T47D (cell line): ENCODE measurements at places on chromosomes 6 and 20.
A peak's percentile ranks its signal among the peaks of the same experiment; 100 is the strongest.

DNA sequence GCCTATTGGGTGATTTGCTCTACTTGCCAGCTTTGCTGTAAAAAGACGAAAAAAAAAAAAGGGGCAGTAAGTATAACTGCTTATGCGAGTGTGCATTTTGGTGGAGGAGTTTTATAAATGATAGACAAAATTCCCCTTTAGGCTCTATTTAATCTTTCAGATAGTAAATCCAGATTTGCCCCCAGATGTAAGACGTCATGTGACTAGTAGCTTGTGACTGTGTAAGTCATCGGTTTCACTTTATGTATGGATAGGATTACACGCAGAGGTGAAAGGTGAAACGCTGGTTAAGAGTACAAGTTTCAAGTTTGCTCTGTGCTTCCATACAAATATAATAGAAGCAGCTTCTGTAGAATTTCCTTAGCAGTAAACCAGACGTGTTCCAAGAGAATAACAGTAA lies 7.9 kb downstream of the RAB32 start:
- DNase-seq: no peak

DNA sequence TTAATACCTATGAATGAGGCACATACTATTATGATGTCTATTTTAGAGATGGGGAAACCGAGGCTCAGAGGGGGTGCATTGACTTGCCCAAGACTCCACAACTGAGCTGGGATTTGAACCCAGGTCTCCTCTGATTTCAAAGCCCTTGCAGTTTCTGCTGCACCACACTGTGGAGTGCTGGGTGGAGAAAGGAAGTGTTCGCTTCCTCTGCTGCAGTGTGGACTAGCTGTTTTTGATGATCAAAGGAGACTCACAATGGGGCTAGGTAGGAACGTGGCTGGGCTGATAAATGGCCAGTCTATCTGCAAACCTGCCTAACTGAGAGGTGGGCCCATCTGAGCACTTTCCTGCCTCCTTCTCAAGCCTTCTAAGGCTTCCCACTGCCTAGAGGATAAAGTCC lies 87.2 kb downstream of the CD40 start:
- DNase-seq: no peak

- no peak for DNase-seq
Observed at GRCh38 chr6:35723587-35723986, 13.2 kb upstream of the ARMC12 start.

- no peak for DNase-seq
Observed at GRCh38 chr6:135358985-135359384, 138.6 kb downstream of the AHI1 start.

- no peak for DNase-seq
Observed at GRCh38 chr6:136510782-136511181, 39.4 kb downstream of the MAP7 start.

DNA sequence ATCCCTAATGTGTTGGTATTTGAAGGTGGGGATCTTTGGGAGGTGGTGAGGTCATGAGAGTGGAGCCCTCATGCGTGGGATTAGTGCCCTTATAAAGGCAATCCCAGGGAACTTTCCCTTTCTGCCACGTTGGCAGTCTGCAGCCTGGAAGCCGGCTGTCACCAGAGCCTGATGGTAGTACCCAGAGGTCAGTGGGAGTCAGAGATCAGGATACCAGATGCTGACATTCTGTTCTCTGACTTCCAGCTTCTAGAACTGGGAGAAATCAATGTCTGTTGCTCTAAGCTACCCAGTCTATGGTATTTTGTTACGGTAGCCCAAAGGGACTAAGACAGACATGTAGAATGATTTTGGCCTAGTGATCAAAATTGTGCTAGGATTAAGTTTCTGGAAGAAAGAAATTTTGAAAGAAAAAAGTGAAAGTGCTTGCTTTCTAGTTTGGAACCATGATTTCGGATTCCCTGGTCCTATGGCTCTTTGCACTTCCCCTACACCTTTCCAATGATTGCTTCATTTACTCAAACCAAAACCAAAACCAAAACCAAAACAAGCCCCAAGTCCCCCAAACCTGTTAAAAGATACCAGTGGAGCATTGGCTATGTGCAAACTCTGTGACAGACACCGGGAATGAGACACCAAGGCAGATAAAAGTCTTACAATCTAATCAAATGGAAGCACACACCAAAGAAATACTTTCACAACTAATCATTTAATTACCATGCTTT lies 173.7 kb upstream of the ZNF217 start:
- no peak for DNase-seq

- DNase-seq: peak; percentile 6
Observed at GRCh38 chr20:18496042-18496441, 983 bp downstream of the RBBP9 start.

- DNase-seq: no peak
Observed at GRCh38 chr6:115865914-115866313, 194.8 kb downstream of the FRK start.

DNA sequence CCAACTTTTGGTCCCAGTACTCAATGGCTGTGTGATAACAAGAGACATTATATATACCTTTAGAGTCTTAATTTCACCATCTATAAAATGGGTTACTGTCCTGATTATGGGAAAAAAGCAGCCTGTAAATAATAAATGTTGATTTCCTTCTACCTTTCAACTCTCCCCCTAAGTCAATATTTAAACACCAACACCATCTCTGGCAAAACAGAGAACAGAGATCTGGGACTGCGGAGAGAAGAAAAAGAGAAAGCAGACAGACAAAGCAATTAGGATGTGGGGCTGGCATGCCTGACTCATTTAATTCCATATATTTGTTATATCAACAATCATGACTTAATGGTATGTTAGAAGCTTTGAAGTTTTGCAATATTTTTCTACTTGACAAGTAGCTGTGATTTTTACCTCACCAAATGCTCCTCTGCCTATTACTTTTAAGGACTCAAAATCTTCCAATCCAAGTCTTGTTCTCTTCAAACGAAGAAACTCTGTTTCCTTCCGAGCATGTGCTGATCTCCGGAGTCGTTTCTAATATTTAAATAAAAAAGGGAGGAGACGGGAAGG lies 23.3 kb downstream of the STK38 start:
- DNase-seq: no peak

DNA sequence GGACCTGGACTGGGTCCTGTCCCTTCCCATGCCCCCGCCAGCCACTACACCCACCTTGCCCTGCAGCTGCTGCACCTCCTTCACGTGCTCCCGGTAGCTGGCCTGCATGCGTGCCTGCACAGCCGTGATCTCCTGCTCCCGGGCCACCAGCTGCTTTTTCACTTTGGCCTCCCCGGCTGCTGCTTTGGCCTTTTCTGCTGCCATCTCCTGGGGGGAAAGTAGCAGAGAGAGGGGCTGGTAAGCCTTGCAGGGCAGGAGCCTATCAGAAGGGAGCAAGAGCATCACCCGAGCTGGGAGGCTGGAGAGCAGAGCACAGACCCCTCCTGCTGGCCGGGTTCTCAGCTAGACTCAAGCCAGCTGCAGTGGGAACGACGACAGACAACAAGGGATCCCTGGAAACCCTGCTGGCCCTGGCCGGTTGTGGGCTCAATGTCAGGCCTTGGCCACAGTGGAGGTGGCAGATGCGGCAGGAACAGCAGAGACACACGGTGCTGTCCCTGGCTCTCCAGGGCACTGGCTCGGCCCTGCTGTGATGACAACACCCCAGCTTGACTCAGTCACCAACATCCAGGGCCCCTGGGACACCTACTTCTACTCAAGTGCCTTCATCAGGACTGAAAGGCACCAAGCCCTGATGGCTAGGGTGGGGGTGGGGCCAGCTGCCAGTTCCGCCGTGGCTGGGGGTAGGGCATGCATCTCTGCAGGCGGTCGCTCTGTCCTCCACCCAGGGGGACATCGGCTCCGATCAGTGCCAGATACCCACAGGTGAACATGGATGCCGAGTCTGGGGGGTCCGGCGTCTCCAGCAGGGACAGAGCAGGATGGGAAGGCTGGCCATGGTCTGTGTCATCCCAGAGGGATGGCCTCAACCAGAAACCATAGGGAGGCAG lies 45.3 kb downstream of the RRBP1 start:
- no peak for DNase-seq

DNA sequence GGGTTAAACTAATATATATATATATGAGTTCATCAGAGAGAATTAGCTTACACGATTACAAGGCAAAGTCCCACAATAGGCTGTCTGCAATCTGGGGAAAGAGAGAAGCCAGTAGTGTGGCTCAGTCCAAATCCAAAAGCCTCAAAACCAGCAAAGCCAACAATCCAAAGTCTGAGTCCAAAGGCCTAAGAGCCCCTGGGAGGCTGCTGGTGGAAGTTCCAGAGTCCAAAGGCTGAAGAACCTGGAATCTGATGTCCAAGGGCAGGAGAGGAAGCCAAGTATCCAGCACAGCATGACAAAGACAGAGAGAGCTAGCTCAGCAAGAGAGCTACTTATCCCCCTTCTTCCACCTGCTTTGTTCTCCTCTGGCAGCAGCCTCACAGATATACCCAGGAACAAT lies 274.7 kb upstream of the ID4 start:
- DNase-seq: no peak

- peak; percentile 89 for DNase-seq
Observed at GRCh38 chr20:47663354-47664067, 121.8 kb downstream of the SULF2 start.

DNA sequence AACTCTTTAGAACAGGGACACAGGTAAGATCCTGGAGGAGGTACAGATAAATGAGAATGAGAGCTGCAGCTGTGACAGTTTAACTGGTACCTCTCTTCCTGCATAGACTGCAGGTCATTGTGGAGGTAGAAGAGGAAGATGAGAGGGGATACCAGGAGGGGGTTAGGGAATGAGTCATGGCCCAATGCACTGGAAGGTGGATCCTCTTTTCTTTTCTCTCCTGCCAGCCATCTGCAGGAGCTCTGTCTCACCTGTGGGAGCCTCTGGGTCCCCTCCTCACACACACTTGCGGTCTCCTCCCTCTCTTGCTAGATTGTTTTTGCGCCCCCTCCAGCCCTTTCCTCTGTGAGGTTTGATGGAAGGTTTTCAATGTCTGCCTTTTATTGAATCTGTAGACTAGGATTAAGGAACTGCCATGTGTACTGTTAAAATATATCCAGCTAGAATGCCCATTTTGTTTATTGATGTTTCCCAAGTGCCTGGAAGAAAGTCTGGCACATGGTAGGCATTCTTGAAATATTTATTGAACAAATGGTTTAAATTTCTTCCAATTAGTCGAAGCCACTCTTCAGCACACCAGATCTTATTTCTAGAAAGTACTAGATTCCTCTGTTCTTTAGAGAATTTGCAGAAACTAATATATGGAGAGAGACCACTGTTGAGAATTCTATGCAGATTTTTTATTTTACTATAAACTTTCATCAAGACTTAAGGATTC lies 13.0 kb downstream of the C6orf163 start:
- DNase-seq: no peak

DNA sequence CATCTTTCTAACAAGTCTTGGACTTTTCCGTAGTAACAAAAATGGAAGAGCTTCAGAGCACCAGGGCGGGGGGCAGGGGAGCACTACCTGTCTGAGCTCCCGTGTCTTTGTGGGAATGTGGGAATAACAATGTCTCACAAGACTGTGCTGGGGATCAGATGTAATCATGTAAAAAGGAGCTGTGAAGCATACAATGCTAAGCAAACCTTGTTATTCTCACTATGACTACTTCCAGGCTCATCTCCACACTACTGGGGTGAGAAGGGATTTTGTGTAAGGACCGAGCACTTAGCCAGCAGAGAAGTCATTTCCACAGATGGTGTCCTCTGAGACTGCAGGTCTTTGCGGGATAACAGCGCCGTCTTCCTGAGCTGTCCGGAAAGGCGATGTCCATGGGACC lies 27.1 kb downstream of the PRR18 start:
- no peak for DNase-seq

DNA sequence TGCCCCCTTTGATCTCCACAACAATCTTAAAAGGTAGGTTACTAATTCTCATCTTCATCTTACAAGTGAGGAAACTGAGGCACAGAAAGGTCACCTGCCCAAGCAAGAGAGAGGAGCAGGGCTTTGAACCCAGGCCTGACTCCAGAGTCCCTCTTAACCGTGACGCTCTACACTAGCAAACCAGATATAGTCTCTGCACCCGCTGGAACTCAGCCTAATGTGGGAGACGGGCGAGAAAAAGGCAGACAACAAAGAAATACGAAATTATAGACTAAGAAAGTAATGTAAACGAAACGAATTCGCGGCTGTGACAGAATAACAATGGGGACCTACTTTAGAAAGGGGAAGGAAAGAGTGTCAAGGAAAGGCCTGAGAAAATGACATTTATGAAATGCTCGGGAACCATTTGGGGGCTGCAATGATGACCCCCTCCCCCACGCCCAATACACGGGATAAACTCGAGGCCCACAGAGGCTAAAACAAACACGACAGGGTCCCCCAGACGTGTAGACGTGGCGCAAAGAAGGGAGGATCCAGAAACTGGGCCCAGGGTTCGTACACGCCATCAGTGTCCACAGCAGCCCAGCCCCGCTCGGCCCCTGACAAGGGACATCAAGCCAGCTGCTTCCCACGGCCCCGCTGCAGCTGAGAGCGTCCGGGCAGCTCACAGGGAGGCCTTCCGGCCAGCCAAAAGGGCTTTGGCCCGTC lies 637 bp downstream of the TRPC4AP start:
- no peak for DNase-seq

DNA sequence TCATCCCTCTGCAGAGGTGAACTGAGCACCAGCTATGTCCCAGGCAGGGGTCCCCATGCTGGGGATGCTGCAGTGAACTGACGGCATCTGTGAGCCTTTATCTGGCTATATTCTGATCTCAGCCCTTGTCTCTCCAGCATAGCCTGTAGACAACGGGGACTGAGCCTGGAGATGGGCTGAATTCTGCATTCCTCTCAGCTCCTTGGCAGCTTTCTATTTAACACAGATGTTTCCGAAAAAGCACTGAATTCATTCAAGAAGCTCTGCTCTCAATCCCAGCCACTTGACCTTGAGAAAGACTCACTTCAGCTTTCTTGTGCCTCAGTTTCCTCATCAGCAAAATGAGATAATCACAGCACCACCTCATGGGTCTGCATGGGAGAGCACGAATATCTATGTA lies 204.4 kb upstream of the PMEPA1 start:
- no peak for DNase-seq
